ENCODE measurements at places on chromosomes 5 and 9.

DNA sequence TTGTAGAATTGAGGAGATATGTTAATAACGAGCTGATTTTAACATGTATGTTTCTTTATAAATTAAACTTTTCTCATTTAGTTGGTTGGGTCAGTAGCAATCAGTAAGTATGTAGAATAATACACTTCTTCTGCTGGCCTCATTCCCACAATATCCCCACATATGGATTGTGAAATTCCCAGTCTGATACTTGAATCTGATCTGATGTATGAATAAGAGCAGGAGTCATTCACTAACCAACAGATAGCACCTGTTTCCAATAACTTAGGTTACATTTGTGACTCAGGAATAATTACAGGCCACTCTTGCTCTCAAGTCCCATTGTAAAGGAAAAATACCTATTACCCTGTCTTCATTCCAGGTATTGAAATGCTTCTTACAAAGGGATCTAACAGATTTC lies 23.9 kb downstream of the SLC36A1 start:
- DNase-seq, result no peak

GRCh38 chr9:121538221-121538620 lies 38.6 kb upstream of the GGTA1 start:
- no peak for DNase-seq

- no peak for DNase-seq
Measured at GRCh38 chr9:92969516-92970466, 22.5 kb downstream of the FGD3 start.

- no peak for DNase-seq
Measured at GRCh38 chr5:170444969-170445505, 55.9 kb upstream of the KCNMB1 start.

GRCh38 chr5:119290161-119290569 lies 65.7 kb upstream of the TNFAIP8 start:
- DNase-seq, result no peak

DNA sequence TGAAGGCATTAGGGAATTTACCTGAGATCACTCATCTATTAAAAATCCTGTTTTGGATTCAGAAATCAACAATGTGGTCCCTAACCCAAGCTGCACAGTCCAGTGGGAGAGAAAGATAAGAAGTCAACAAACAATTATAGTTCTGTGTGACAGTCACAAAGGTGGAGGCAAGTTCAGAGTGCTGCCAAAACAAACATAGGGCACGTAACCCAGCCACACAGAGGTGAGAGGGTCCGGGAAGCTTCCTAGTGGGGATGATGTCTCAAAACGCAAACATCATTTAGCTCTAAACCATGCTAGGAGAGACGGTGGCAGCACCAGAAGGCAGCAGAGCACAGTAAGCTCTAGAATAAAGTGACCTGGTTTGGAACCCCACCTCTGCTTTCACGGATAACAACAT lies 158.9 kb downstream of the MAPKAP1 start:
- no peak for DNase-seq

DNA sequence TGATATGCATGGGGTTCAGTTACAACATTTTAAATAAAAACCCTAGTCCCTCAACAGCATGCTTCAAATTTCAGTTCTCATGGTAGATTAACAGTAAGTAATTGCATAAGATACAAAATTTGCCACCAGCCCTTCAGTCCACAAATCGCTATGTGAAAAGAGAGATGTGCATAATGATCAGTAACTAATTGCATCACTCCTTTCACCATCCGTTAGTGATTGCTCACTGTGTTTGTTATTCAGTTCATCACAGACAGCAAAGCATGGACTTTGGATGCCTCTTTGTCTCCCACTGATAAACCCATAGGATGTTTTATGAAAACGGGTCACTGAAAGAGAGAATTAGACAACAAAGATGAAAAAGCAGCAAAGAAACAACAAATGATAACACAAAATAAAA lies 103.2 kb downstream of the MCTP1 start:
- DNase-seq, result no peak

DNA sequence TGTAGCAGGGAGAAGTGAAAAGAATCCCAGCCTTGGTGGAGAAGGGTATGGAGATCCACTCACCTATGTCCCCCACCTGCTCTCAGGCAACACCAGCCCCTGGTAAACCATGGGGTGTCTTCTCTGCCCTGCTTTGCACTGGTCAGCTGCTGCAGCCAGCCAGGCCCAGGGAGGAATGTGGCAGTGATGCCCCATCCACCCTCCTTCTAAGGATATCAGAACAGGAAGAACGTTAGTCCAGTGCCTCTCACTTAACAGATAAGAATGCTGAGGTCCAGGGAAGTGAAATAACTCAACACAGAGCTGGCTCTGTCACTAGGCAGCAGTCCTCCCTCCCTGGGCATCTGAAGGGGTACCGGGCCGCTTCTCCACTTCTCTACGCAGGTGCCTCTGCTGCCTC lies 9.7 kb upstream of the PPIC start:
- no peak for DNase-seq

GRCh38 chr5:174325431-174325830 lies 279.9 kb downstream of the NSG2 start:
- no peak for DNase-seq

- DNase-seq, result no peak
Measured at GRCh38 chr9:99055384-99055783, 49.5 kb upstream of the TGFBR1 start.

DNA sequence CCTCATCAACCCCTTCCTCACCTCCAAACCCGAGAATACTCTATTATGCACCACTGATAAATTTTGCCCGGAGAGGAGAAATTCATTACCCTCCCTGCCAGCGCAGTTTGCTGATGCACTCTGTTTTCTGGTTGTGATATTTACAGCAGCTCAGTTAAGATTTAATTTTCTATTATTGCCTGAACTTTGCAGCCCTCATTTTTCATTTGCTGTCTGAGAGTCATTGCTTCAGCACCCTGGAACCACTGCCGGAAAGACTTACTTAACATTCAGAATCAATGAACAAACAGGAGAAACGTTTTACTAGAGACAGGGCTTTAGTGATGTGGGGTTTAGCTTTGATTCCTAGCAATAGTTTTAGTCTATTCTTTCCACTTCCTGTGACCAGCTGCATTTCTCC lies 56.7 kb upstream of the MAMDC2 start:
- no peak for DNase-seq

- DNase-seq, result no peak
Measured at GRCh38 chr5:105878402-105878801, 1792.3 kb downstream of the EFNA5 start.

GRCh38 chr9:136372561-136373299 lies 739 bp downstream of the CARD9 start:
- peak; percentile 38 for DNase-seq

GRCh38 chr9:4027606-4028005 lies 272.3 kb downstream of the GLIS3 start:
- no peak for DNase-seq

GRCh38 chr5:156552855-156553358 lies 225.9 kb downstream of the SGCD start:
- no peak for DNase-seq

- DNase-seq, result no peak
Measured at GRCh38 chr5:982377-983237, 26.0 kb upstream of the NKD2 start.

DNA sequence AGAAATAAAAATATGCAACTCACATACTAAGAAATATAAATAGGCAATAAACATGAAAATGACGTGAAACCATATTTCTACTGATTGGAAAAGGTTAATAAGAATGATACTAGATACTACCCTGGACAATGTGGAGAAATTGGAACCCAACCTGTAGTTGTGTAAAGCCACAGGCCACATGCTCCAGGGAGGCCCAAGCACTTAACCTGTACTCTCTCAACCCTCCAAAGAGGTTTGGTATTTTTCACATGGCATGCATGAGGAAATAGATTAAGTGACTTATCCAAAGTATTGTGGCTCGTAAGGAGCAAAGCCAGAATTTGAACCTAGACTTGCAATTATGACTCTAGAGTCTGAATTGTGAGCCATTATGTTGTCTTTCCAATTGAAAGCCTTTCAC lies 13.4 kb downstream of the LIFR start:
- no peak for DNase-seq

GRCh38 chr5:73906277-73906676 lies 280.3 kb downstream of the ARHGEF28 start:
- no peak for DNase-seq

- no peak for DNase-seq
Measured at GRCh38 chr9:91678807-91679580, 255.4 kb upstream of the NFIL3 start.

- no peak for DNase-seq
Measured at GRCh38 chr9:78666818-78667414, 370.0 kb downstream of the PSAT1 start.

DNA sequence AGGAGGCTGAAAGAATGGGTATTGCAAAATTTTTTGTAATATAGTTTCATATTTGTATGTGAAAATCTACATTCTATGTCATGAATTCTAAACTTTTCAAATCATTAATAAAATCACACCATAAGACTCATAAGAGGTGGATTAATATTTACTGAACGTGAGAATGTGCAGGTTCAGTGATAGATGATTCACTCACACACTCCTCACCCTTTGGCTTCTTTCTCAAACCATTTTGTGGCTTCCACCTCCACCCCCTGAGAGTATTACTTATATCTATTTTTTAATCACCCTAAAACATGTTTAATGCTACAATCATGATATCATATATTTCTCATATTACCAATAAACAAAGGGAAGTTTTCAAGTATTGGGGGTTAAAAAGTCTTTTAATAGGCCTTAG lies 275.5 kb downstream of the MEF2C start:
- DNase-seq, result no peak
